Glomerular endothelial cell (primary cell): ENCODE measurements at places on chromosomes 4 and X. TPM values are rescaled to one million over a fixed set of nuclear protein-coding genes. Genes with fewer than 3 reads are reported as not detected.

DNA sequence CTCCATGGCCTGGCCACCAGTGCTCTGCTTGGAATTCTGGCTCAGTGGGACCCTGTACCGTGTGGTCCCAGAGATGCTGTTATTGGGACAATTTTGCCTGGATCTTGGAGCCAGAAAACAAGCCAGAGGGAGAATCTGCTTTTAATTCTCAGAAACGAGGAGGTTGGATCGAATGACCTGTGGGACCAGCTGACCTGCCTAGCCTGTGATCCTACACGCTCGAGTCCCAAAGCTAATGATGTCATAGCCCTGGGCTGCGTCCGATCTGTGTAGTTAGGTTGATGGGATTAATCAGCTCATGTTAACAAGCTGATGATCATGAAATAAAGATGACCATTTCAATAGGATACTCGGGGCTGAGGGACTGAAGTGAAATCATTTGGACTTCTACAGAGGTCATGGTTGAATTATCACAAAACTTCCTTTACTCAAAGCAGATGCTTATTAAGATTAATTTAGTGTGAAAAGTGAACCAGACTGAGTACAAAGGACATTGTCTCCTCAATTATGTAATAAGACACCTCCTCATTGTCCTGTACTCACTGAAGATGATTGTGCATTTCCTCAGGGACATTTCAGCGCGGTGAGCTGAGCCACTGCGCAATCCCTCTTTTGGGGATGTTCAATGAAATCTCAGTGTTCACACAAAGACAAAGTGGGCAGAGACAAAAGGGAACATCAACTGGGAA is 51.9 kb upstream of the STX18 start:
- DNase-seq, result no peak

The VCX2 gene
- not detected in 2 replicates for total RNA-seq

- peak; percentile 57 for DNase-seq
These were observed 70.0 kb upstream of the FAM241A start for GRCh38 chr4:112075129-112075753.

DNA sequence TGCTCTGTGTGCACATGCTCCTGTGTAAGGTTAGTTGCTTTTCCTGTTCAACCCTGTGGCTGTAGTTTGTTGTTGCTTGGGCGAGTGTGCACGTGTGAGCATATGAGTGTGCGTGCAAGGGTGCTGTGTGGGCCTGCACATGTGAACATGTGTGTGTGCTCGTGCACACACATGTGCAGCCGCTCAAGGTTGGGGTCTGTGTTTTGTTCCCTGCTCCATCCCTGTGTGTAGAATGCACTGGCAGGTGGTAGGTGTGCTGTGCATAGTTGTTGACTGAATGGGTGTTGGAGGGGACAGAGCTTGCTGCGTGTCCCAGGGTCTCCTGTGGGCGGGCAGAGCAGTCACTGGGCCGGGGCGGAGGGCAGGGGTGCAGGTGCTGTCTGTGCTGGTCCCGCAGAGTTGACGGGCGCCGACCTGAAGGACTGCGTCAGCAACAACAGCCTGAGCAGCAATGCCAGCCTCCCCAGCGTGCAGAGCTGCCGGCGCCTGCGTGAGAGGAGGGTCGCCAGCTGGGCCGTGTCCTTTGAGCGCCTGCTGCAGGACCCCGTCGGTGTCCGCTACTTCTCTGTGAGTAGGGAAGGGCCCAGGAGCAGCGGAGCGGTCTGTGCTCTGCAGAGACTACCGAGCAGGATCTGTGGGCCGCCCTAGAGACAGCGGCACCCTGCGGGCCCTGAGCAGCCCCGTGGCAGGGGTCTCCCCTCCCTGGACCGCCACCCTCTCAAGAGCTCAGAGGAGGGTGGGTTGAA is 27.9 kb upstream of the HGFAC start:
- DNase-seq, result no peak

GRCh38 chr4:1113311-1114009 is at the start of gene RNF212:
Gene RNF212, minus strand, starts transcription at chr4:1113564. Its CDS starts 100 bp downstream, at chr4:1113464.
- DNase-seq, result no peak

DNA sequence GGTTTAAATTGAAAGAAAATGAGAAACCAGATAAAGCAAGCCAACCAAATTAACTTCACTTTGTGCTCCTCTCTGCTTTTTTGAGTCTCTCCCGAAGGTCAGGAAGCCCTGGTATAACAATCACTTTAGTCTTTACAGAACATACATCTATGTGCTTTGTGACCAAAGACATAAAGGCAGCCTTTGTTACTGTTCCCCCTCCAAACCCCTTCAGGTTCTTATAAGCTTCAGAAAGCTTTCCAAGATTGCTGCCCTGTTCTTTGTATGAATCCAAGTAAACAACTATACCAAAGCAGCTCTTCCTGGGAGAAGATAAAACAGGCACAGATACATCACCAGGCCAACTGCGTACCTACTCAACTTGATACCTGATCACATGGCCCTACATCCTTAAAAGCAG is 28.7 kb downstream of the RLIM start:
- DNase-seq, result no peak

The CNKSR2 gene
- not detected in 2 replicates for total RNA-seq

The DCAF8L2 gene
- not detected in 2 replicates for total RNA-seq

The AVPR2 gene
- not detected in 2 replicates for total RNA-seq

The MAGEC1 gene
- total RNA-seq, result not detected in 2 replicates

- DNase-seq, result no peak
These were observed 45.8 kb downstream of the DCLK2 start for GRCh38 chr4:150123796-150124677.

DNA sequence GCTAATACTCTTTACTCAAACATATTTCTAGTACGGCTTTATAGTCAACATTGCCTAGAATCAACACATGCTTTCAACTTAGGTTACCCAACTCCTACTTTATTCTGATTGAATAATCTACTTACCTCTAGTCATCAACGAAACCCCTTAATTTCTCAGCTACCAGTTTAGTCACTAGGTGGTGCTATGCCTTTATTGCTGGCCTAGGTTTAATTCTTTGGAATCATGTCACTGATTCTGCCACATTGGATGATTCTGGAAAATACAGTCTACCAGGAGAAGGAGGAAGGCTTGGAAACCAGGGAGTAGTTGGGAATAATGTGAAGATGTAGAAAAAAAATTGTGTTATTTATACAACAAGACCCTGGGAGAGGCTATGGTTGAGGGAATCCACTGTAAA is 167.7 kb downstream of the DCAF12L2 start:
- no peak for DNase-seq

- DNase-seq, result no peak
These were observed 19.4 kb downstream of the TAPT1 start for GRCh38 chr4:16206848-16207247.

- DNase-seq, result no peak
These were observed 63.4 kb downstream of the NUDT10 start for GRCh38 chrX:51395810-51396728.

GRCh38 chr4:146105464-146105863 is 70.1 kb upstream of the LSM6 start:
- DNase-seq, result no peak

DNA sequence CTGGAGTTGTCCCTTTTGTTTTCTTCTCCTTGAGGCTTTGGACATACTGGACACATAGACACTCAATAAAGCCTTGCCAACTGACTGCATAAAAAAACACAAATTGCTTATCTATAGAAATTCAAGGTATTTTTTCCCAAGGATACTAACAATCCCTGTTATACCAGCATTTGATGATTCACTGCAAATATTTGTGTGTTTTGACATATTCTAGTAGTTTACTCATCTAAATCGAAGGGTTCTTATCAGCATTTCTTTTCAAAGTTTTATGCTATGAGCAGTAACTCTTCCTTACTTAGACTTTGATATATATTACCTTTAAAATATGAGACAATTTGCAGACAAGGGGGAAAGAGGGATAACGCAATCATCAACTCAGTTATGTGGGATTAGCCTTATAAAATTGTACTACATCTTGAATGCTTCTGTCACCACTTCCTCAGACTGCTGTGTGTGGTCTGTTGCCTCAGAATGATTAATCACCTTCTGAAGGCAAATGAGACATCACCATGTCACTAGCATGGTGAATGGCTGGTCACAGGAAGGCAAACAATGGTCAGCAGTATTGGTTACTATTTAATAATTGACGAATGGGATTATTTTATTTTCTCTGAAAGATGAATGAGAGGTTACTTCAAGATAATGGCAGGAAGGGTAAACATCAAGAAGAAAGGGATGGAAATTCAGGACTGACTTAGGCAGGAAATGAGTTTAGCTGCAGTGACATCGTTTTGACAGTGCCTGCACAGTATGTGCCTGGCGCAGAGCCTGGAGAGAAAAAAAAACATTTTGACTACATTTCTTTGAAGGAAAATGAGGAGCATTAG is 544.3 kb upstream of the CNKSR2 start:
- DNase-seq, result no peak

- no peak for DNase-seq
These were observed 201.9 kb upstream of the BCOR start for GRCh38 chrX:40299641-40300046.

DNA sequence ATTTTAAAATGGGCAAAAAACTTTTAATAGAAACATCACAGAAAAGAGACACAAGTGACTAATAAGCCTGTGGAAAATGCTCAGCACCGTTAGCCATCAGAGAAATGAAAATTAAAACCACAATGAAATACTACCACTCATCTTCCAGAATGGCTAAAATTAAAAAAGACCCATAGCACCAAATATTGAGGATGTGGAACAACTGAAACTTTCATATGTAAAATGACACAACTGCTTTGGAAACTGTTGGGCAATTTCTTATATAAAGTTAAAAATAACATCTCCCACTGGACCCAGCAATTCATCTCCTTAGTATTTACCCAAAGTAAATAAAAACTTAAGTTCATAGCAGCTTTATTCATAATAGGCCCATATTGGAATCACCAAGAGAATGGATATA is 94.2 kb downstream of the TENM3 start:
- no peak for DNase-seq

DNA sequence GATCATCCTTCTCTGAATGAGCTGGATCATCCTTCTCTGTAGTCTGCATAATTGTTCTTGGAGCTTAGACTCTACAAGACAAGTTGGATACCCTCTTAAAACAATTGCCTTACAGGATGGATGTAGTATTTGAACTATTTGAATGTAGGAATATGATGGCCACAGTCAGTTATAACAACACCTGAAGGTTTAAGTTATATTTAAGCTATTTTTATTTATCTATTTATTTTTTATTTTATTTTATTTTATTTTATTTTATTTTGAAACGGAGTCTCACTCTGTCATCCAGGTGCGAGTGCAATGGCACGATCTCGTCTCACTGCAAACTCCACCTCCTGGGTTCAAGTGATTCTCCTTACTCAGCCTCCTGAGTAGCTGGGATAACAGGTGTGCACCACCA is 149.9 kb upstream of the SLIT2 start:
- DNase-seq, result no peak

DNA sequence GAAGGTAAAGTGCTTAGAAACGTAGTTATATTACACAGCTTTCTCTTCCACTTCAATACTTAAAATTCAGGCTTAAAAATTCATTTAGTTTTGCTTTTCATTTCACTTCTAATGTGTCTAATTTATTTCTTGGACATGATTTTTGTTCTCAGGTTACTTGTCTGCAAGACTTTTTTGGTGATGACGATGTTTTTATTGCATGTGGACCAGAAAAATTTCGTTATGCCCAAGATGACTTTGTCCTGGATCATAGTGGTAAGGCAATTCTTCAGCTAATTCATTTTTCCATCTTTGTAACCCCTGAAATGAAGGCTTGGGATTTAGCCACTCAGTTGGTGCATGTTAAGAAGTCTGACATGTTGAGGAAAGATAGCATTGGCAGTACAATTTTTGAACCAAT is 114.7 kb downstream of the DCLK2 start:
- no peak for DNase-seq

DNA sequence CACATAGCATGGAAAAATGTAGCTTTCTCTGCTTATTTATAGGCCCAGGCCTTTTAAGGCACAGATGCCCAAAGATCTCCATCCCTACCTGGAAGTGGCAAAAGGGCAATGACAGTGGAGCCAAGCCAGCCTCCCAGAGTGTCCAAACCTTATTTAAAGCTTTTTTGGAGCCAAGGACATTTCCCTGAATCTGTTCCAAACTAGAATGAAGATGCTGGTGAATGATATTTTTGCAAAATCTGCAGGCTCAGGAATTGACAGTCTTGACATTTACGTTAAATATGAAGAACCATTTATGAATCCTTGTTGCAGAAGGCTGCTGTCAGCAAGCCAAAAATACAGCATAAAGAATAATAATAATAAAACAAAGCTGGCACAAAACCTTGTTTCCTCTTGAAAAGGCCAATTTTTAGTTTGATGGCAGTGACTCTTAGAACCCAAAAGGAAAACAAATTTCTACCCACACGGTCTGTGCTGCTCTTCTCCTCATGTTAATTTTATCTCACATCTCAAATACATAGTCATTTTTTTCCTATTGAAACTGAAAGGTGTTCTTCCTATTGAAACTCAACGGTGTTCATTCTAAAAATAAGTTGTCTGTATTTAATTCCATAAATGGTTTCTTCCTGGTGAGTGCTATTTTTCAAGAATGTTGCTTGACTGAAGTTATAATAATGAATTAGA is 206.3 kb upstream of the TBL1X start:
- DNase-seq, result no peak

DNA sequence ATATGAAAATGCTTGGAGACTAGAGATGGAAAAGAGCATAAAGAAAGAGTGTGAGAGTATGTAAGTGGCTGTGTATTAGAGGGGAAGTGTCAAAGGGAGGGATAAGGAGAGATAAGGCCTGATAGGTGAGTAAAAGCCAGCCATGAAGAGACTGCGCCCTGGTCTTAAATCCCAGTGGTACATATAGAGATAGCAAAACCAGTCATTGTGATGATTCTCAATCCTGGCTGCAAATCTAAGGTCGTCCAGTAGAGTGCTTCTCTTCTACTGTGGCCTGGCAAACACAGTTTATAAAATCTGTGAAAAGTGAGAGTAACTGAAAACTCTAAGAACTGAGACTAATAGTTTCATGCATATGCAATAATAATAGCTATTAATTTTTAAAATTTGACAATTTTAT is 86.9 kb downstream of the MAB21L2 start:
- no peak for DNase-seq

DNA sequence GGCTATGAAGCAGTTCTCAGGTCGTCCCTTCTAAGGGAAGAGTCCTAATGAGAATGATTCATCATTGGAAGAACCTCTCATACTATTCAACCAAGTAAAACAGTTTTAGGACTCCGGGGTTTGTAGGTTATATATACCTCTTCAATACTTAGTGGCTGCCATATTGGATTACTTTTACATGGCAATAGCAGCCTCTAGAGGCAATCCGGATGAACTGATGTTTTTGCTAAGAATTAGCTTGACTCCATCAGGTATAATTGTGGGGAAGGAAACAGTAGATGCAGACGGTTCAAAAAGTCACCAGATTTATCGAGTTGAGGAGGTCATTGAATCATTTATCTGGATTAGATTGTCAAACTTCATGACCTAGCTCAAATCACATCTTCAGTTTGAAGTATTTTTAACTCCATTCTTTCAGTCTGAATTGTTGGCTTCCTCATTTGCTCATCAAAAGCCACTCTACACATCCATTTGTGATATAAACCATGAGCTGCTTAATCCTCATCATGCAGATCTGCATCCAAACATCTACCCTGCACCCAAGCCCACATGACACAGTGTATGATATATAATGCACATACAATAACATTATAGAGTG is 28.4 kb downstream of the GUCY1B1 start:
- peak; percentile 39 for DNase-seq

The USP26 gene
- not detected in 2 replicates for total RNA-seq

- no peak for DNase-seq
These were observed 195.6 kb upstream of the TACR3 start for GRCh38 chr4:103915224-103915869.

The TMSB15B gene
- total RNA-seq, result 1.5 and 10.2 TPM in 2 replicates

The ABLIM2 gene
- total RNA-seq, result 0.29 and 0.99 TPM in 2 replicates
